ENCODE measurements at places on chromosomes 11 and 22. TPM values are rescaled to one million over a fixed set of nuclear protein-coding genes. Genes with fewer than 3 reads are reported as not detected.

OR10D3 gene
- not detected for total RNA-seq

OR5A1 gene
- total RNA-seq, result not detected

ZFTA gene
- total RNA-seq, result 1.7 TPM

PIWIL4 gene
- 0.60 TPM for total RNA-seq

ZNRF3 gene
- 0.58 TPM for total RNA-seq

GPHA2 gene
- total RNA-seq, result not detected

TMEM151A gene
- not detected for total RNA-seq

C11orf87 gene
- total RNA-seq, result not detected

GALNT18 gene
- total RNA-seq, result 0.60 TPM

All from activated CD4-positive, alpha-beta memory T cell treated with anti-CD3 and anti-CD28 coated beads, Interleukin-2, amount 10 ng/mL, durations not matched to agents 7 days and 5 days (primary cell).